Glomerular endothelial cell (primary cell): ENCODE measurements at places on chromosomes 4 and X.

GRCh38 chrX:20498851-20499635 lies 232.3 kb upstream of the RPS6KA3 start:
- DNase-seq: no peak

- DNase-seq: no peak
These were observed 18.8 kb upstream of the CLDN34 start for GRCh38 chrX:9948406-9948805.

DNA sequence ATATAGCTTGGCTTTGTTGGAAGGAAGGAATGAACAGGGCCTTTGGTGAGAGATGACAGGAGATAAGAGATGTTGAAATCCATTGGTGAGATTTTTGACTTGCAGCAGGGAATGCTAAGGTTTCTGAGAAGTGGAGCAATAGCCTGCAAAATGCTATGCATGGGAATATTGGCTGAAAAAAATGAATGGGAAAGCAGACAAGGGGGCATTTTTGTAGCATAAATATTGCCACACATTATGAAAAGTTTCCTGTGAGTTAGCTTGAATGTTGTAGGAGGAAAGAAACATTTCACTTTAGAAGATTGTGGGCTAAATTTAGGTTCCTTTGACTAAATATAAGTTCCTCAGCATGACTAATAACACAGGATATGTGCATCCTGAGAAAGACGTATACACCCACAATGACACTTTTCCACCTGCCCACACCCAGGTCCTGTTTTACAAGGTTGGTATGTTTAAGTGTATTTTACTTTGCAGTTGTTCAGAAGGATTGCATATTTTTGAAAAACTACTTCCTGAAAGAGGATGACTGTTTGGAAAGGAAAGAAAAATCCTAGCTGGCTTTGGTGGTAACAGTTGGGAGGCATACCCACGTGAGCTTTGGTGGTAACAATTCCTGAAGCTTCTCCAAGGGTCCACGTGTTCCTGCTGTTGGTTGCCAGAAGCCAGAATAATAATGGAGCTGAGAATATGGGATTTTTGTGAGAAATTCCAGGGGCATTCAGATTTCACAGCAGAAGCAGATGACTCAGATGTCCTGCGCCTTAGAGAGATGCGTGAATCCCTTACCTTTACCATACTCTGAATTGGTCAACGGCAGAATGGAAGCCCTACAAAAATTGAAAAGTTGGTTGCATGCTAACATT lies 28.5 kb downstream of the PHEX start:
- DNase-seq: no peak

DNA sequence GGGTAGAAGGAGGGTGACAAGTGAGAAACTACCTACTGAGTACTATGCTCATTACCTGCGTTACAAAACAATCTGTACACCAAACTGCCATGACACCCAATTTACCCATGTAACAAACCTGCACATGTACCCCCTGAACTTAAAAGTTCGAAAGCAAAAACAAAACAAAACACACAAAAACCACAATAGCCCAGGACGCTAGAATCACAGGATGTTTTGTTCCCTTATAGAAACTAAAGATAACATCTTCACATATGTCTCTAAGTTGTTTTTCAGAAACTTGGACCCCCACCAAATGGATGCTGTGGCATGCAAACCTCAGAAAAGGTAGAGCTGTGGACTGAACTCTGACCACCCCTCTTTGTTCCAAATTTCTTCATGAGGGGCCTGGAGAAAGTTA lies 25.2 kb upstream of the PNMA5 start:
- no peak for DNase-seq

- no peak for DNase-seq
These were observed 48.4 kb upstream of the MAP3K15 start for GRCh38 chrX:19563746-19564145.

GRCh38 chr4:7785017-7785416 lies 154.6 kb downstream of the AFAP1 start:
- DNase-seq: no peak

GRCh38 chr4:144402176-144402575 lies 243.8 kb upstream of the HHIP start:
- DNase-seq: no peak

- DNase-seq: no peak
These were observed 45.1 kb upstream of the FGF2 start for GRCh38 chr4:122781486-122781885.

DNA sequence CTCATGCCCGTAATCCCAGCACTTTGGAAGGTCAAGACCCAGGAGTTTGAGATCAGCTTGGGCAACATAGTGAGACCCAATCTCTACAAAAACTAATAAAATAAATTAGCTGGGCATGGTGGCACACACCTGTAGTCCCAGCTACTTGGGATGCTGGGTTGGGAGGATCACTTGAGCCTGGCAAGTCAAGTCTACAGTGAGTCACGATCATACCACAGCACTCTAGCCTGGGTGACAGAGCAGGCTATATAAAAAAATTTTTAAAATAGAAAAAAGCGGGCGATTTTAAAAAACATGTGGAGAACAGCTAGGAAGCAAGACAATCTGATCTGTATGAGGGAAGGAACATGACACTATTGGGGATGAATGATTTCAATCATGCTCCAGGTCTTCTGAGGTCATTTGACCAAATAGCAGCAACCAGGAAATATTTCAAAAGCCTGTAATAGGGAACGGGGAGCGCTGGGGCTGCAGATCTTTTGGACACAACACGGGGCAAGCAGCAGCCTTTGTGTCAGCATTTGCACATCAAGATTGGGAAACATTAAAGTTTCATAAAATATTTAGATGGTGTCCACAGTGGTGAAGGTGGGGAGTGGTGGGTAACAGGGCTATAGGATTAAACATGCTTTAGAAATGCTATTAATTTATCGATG lies 48.3 kb upstream of the GUCY1A1 start:
- DNase-seq: no peak

- no peak for DNase-seq
These were observed at the start of gene GABRE for GRCh38 chrX:151974336-151975227. Gene GABRE (minus strand): TSS chrX:151974676. CDS start chrX:151974625, 51 bp downstream.

- DNase-seq: no peak
These were observed 145.9 kb upstream of the NOCT start for GRCh38 chr4:138869631-138870030.

GRCh38 chr4:11197631-11198341 lies 230.9 kb downstream of the HS3ST1 start:
- DNase-seq: no peak

GRCh38 chrX:129600981-129601424 lies 53.8 kb downstream of the APLN start:
- DNase-seq: no peak

- DNase-seq: no peak
These were observed 103.9 kb upstream of the MAGEB2 start for GRCh38 chrX:30111431-30111830.

- DNase-seq: no peak
These were observed 20.2 kb downstream of the SETD7 start for GRCh38 chr4:139535871-139536234.
